Activated CD8-positive, alpha-beta memory T cell treated with anti-CD3 and anti-CD28 coated beads, Interleukin-2, amount 50 U/mL, for 48 hours (primary cell): ENCODE measurements at places on chromosomes 16 and 17.

DNA sequence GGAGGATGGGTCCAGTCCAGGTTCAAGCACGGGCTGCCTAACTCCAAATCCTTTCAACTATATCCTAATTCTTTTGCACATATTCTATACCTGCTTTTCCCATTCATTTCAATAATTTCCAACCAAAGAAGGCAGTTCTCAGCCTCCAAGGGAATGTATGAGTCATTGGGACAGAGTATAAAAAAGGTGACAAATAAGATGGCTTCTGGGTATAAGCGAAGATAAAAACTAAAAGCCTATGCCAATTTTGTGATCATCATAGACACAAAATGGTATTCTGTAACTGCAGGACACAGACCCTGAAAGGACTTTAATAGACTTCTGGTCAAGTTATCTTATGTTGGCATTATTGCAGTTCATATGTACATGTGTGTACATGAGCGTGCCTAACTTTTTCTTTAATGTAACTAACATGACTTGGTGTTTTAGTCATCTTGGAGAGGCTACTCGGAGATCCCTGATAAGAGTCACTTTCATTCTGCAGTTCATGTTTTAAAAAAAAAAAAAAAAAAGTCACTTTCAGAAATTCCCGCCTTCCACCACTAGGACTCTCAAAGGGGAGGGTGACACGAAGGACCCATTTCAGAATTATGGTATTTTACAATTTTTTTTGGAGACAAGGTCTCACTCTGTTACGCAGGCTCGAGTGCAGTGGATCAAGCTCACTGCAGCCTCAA is 17.3 kb downstream of the COG1 start:
- DNase-seq: peak; percentile 26

GRCh38 chr17:45009676-45010467 is 41.6 kb downstream of the DCAKD start:
- no peak for DNase-seq

- no peak for DNase-seq
These were observed 9.7 kb downstream of the NEUROD2 start for GRCh38 chr17:39598047-39598481.

DNA sequence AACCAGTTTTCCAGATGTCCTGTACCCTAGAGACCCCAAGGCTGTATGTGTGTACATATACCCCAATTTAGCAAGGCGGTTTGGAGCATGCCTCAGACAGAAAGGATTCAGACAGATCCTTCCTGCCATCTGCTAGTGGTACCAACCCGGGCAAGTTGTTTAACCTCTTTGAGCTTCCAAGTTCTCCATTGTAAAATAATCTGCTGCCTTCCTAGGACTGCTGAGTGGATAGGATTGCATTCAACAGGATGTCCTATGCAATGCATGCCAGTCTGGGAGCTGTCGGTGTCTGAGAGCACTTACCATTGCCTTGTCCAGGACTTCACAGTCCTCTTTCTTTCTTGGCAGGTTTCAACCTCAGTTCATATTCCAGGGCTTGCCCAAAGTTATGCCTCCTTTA is 1.9 kb downstream of the CDH13 start:
- DNase-seq: no peak

GRCh38 chr16:85557083-85557970 is 55.8 kb upstream of the GSE1 start:
- peak; percentile 76 for DNase-seq

GRCh38 chr17:80790021-80790765 is 201.4 kb upstream of the CHMP6 start:
- no peak for DNase-seq

DNA sequence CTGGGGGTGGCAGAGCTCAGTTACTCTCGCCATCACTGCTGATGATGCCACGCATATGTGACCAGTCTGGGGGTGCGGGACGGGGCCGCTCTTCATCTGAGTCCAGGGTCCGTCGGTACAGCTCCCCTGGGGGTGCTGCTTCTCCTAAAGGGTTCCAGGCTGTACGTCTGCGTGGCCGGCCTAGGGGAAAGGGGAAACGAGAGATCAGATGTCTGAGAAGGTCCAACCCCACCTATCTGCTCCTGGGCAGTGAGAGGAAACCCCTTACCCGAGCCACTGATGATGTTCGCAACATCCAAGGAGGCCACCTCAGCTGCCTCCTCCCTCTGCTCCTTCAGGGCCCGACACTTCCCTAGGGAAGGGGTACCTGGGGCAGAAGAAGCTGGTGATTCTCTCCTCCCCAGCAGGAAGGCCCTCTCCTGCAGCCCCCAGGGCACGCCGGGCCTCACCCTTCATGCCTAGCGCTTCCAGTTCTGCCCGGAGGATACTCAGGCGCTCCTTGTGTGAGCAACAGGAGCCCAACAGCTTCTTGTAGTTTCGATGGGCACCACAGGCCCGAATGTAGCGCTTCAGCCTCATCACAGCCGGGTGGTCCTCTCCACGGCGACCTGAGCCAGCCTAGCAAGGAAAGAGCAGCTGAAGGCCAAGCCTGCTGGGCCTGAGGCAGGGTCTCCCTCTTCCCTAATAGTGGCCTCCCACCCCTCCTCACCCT is 2.1 kb downstream of the HIRIP3 start:
- DNase-seq: no peak

DNA sequence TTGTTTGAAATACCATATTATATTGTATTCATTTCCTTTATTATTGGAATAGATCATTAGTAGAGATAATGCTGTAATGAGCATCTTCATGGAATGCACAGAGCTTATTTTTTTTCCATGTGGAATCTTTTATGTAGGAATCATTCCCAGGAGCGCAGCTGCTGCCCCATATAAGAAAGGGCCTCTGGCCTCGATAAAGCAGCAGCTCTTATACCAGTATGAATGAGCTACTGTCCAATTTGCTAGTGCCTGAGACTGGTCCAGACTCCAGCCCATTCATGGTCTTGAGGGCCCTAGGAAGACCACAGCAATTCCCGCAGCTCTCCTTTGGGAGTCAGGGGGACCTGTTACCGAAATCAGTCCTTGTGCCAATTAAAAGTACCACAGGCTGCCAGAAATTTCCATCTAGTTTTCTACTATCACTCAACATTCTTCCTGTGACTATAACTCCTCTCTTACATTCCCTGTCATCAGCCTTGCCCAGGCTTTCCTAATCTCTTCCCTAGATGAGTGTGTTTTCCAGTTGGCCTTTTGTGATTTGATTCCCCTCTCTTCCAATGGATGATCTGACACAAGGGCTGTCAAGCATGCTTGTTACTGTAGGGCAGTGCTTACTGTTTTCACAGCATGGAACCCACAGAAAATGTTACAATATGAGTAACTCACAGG is 1.9 kb downstream of the ZNF843 start:
- DNase-seq: no peak

DNA sequence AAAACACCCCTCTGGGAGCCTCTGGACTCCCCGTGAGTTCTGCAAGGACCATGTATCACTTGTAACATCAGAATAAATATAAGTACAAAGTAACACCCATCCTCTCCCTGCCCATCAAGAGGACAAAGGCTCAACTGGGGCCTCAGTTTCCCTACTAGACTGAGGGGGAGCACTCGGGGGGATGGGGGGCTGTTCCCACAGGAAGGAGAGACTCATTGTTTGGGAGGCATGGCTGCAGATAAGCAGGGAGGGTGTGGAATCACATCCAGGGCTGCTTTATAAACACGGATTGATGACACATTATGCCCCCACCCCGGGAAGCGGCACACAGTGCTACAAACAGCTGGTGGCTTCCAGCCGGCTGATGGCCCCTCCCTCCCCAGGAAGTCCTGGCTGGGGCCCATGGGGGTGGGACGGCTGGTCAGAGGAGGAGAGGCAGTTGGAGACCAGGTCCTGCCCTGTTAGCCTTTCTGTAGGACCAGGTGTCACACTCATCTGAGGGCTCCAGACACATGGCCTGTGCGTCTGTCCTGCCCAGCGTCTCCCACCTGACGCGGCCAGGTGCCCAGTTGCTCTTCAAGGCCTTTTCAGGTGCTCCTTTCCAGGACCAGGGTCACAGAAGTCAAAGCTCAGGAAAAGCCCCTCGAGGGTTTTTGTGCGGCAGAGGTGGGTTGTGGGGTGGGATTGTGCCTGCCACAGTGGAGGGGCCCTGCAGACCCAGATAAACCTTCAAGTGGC is 1.3 kb upstream of the MPG start:
- no peak for DNase-seq

DNA sequence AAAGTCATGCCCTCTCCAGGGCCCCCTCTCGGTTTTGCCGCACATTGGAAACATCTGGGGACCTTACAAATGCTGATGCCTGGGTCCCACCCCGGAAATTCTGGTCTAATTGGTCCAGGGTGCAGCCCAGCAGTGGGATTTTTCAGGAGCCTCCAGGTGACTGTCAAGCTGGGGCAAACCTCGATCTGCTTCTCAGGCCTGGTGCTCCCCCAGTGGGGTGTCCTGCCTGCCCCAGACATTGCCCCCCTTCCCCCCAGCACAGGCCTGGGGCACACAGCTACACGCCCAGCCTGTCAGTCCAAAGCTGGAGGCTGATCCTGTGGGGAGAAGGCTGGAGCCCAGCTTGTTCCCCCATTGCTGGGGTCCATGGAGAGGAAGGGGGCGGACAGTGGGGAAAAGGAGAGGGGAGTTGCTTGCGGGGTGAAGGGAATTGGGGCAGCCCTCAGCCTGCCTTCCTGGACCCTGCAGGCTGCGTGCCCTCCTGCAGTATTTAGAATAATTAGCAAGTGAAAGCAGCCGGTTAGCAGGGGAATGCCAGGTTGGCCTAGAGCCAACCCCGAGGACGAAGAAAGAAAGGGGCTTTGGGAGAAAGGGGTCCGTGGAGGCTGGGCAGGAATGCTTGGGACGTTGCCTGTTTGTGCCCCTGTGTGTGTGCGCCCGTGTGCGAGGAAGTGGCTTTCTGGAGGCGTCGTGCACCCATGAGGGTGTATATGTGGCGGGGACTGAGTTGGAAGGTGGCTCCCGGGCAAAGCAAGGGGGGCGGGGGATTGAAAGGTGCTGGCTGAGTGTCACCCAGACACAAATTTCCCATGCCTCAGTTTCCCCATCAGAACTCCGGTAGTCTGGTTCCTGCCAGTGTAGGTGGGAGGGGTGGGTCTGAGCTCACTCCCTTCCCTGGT is 5.9 kb downstream of the FOXJ1 start:
- DNase-seq: peak; percentile 54

DNA sequence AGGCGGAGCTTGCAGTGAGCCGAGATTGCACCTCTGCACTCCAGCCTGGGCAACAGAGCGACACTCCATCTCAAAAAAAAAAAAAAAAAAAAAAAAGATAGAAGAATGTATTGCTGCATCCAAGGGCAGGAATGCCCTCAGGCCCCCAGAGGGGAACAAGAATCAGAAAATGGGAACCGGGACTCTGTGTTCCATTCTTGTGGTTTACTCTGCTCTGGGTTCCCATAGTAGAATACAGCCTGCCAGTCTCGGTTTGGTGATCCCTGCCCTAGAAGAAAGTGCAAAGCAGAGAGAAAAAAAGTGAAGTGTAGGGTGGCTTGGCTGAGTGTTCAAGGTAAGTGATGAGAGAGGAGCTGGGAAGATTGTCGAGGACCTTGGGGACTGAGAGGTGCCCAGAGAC is 27.4 kb upstream of the KDM6B start:
- DNase-seq: no peak

DNA sequence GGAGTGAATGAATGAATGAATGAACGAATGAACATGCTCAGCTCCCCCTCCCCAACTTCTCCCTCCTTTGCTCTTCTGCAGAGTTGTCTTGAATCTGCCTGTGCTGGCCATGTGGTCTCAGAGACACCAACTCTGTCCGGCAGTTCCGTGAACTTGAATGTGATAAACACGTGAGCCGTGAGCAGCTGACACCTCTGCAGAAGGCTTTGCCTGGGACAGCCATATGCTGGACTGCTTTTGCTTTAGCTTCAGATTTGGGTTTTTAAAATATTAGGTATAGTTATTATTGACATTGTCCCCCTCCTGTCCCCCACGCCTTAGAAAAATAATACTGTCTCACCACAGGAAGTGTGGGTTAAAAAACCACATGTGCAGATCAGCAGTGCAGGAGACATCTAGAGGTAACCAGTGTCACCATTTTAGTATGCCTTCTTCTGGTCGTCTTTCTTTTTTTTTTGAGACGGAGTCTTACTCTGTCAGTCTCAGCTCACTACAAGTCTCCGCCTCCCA is 83.8 kb downstream of the ABCC1 start:
- no peak for DNase-seq

- no peak for DNase-seq
These were observed 3.1 kb downstream of the ABAT start for GRCh38 chr16:8677481-8677880.

GRCh38 chr17:63483038-63483437 is 6.2 kb downstream of the ACE start:
- no peak for DNase-seq

DNA sequence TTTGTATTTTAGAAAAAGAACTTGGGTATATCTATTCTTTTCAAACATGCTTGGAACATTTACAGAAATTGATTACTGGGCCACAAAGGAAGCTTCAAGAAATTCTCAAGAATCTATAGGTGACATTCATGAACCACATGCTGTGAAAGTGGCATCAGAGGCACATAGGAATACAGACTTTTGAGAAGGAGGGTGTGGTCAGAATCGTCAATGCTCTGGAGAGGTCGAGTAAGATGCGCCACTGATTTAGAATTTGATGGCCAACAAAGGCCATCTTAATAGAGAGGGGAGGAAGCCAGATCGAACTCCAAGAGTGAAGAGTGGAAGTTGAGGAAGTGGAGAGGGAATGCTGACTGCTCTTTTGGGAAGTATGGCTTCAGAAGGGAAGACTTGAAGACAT is 3.5 kb upstream of the NSMCE1 start:
- no peak for DNase-seq

DNA sequence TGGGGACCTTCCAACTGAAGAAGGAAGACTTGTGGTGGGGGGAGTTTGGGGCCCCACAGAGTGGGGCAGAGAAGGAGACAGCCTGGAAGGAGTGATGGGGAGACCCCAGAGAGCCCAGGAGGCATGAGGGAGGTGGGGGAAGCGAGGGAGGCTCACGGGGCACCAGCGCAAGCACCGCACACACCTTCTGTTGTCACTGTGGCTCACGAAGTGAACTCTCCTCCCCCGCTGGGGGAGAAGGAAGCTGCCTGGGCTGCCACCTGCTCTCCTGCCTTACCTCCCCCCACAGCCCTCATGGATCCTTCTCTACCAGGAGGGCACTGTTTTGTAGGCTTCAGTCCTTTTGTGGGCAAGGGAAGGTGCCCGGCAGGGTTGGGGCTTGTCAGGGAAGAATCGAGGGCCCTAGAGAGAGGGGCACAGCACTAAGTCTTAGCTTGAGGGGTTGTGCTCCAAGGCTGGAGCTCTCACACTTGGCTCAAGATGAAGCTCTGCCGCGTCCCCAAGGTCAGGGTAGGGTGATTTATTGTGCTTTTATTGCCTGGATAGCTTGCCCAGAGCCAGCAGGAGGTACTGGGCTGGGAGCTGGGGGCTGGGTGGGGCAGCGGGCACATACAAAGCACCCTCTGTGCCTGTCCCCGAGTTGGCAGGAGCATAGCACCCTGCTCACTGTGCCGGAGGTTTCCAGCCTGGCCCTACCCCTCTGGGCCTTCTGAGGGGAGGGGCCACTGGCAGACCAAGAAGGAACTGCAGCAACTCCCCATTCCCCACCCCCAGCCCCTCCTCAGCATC is 4.6 kb upstream of the STARD3 start:
- no peak for DNase-seq

- DNase-seq: no peak
These were observed 22.1 kb downstream of the NUBP1 start for GRCh38 chr16:10765772-10766171.
